ENCODE measurements at places on chromosomes 6 and 20. TPM values are rescaled to one million over a fixed set of nuclear protein-coding genes. Genes with fewer than 3 reads are reported as not detected.

- H3K4me1 ChIP-seq, result peaks cover 16% of the 10 kb centered on the region
- H3K27ac ChIP-seq, result no peak overlapping the region
- no peak overlapping the region for H3K4me3 ChIP-seq
Observed at GRCh38 chr20:64261138-64261537, 5.6 kb downstream of the PCMTD2 start.

DNA sequence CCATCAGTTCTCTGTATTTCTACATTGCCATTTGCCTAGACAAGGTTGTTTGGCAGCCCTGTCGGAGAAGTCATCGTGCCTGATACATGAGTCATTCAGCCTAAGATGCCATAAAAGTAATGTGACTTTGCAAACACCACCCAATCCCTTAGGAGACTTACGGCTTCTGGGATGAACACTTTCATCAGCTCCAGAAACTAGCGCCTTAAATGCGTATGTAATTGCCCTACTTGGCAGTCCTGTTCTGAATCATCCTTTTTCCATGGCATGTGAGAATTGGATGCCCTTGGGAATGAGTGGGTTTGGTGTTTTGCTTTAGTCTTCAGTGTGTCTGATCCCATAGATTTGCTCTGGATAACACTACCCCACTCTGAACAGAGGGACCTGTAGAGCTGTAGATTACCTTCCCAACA lies 158.5 kb downstream of the SASH1 start:
- no peaks in the 10 kb centered on the region for H3K4me1 ChIP-seq
- DNase-seq, result no peak
- H3K4me3 ChIP-seq, result no peak overlapping the region
- no peaks in the 10 kb centered on the region for H3K36me3 ChIP-seq
- no peak overlapping the region for H3K27ac ChIP-seq
- H3K27me3 ChIP-seq, result peaks cover 16% of the 10 kb centered on the region

NKX2-4 gene
- not detected for total RNA-seq

CST7 gene
- not detected for total RNA-seq

RAD21L1 gene
- total RNA-seq, result 1.3 TPM

SLC17A1 gene
- not detected for total RNA-seq

OPN5 gene
- not detected for total RNA-seq

ZNF334 gene
- 0.24 TPM for total RNA-seq
